Mesothelial cell of epicardium (in vitro differentiated cells): ENCODE measurements at places on chromosomes 2 and 18. TPM values are rescaled to one million over a fixed set of nuclear protein-coding genes. Genes with fewer than 3 reads are reported as not detected.

- DNase-seq, result no peak
Observed at GRCh38 chr2:31446848-31447247, 32.3 kb upstream of the XDH start.

GRCh38 chr2:181632733-181633401 is 24.0 kb downstream of the CERKL start:
- no peak for DNase-seq

NAT8 gene
- not detected in 3 replicates for total RNA-seq

- DNase-seq, result no peak
Observed at GRCh38 chr2:218448934-218449333, 30.0 kb downstream of the VIL1 start.

IL36G gene
- not detected in 3 replicates for total RNA-seq
